ENCODE measurements at places on chromosomes 7 and 10. TPM values are rescaled to one million over a fixed set of nuclear protein-coding genes. Genes with fewer than 3 reads are reported as not detected.

DNA sequence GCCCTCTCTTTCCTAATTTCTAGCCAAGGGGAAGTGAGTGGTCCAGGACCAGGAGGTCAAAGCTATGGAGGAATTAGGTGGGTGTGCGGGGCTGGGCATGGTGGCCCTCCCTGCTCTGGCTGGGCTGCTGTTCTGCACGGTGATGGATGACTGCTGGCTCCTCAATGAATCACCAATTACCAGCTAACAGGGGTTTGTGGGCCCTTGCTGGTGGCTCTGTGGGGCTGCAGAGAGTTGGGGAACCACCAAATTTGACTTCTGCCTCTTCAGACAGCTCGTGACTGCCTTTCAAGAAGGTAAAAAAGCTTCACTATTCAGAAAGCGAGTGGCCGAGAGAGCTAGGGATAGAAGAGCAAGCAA, 35.0 kb upstream of the HABP2 start:
- no peak overlapping the region for H3K4me3 ChIP-seq
- H3K4me1 ChIP-seq = peaks cover 4% of the 10 kb centered on the region
- H3K36me3 ChIP-seq = no peaks in the 10 kb centered on the region
- H3K27me3 ChIP-seq = no peaks in the 10 kb centered on the region

DNA sequence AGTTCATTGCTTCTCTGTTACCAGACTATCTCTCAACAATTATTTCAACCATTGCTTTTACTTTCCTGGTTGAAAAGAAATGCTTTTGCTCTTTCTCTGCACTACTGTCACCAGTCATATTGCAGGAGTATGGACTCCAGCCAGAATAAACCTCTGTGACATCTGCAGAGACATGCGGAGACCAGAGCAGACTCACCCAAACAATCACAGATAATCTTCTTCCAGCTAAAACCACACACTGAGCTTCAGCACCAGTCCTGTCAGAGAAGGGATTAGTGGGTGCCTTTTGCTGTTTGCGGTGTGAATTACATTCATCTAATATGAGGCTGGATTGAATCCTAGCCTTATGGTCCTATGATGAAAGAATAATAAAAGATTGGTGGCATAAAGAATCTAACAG, 258.6 kb downstream of the CNTNAP2 start:
- H3K4me1 ChIP-seq = no peaks in the 10 kb centered on the region
- no peak overlapping the region for H3K27ac ChIP-seq
- no peak overlapping the region for H3K4me3 ChIP-seq
- no peaks in the 10 kb centered on the region for H3K27me3 ChIP-seq

- H3K4me3 ChIP-seq = no peak overlapping the region
- H3K27me3 ChIP-seq = no peaks in the 10 kb centered on the region
- no peak overlapping the region for H3K27ac ChIP-seq
- no peaks in the 10 kb centered on the region for H3K4me1 ChIP-seq
- no peak for DNase-seq
These were observed 106.8 kb downstream of the POLL start for GRCh38 chr10:101481256-101481655.

DNA sequence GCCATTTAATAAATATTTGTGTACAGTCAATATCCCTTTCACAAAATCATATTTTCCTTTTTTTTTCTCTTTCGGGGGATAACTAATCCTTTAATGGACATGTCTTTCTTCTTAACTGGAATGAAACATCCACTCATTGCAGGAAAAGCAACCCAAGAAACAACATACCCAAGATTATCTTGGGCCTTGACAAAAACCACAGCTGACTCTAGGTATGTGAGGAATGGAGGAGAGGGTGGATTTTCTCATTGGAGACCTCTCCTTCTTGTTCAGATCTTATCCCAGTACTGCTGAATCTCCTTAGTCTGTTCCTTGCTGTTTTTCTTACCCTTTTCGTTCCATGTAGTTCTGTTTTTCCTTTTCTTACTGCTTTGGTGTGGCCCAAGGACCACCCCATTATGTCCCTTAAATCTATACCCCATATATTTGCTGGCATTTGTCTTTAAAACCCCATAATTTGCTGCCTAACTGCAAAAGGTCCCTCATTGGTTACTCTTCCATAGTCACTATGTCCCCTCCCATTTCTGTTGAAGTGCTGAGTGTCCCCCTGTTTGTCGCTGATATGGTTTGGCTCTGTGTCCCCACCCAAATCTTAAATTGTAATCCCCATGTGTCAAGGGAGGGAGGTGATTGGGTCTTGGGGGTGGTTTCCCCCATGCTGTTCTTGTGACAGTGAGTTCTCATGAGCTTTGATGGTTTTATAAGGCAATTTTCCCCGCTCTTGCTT, 6.8 kb upstream of the CDK6 start:
- no peak overlapping the region for H3K27ac ChIP-seq
- no peak overlapping the region for H3K4me3 ChIP-seq
- H3K36me3 ChIP-seq = no peaks in the 10 kb centered on the region
- no peaks in the 10 kb centered on the region for H3K4me1 ChIP-seq

The TFR2 gene
- 0.51 TPM for total RNA-seq

GRCh38 chr7:116736927-116737715, 65.1 kb downstream of the MET start:
- H3K4me3 ChIP-seq = no peak overlapping the region
- DNase-seq = no peak
- no peaks in the 10 kb centered on the region for H3K4me1 ChIP-seq
- H3K36me3 ChIP-seq = no peaks in the 10 kb centered on the region
- no peak overlapping the region for H3K27ac ChIP-seq
- H3K27me3 ChIP-seq = no peaks in the 10 kb centered on the region

Measured in pancreas (tissue), 10 donors.